ENCODE measurements at places on chromosomes 12 and 14. TPM values are rescaled to one million over a fixed set of nuclear protein-coding genes. Genes with fewer than 3 reads are reported as not detected.

Gene TCP11L2
- 4.6 TPM for total RNA-seq

- DNase-seq: no peak
These were observed 1.3 kb downstream of the GPR65 start for GRCh38 chr14:88005978-88006851.

Gene FERMT2
- 86.5 TPM for total RNA-seq

GRCh38 chr14:41668356-41668755 is 61.7 kb downstream of the LRFN5 start:
- no peak for DNase-seq

Gene IGF1
- total RNA-seq: not detected

Gene EXOC5
- 43.8 TPM for total RNA-seq

- no peak for DNase-seq
These were observed 1586.5 kb upstream of the SEL1L start for GRCh38 chr14:83120187-83120586.

Gene KRT74
- not detected for total RNA-seq

- DNase-seq: no peak
These were observed 94.0 kb downstream of the NTF3 start for GRCh38 chr12:5525783-5526367.

Gene CD9
- total RNA-seq: 4.3 TPM

- DNase-seq: no peak
These were observed 10.4 kb downstream of the HOXC5 start for GRCh38 chr12:54042970-54043853.

All from HepG2 (cell line).